ENCODE measurements at places on chromosomes 2 and 18.

DNA sequence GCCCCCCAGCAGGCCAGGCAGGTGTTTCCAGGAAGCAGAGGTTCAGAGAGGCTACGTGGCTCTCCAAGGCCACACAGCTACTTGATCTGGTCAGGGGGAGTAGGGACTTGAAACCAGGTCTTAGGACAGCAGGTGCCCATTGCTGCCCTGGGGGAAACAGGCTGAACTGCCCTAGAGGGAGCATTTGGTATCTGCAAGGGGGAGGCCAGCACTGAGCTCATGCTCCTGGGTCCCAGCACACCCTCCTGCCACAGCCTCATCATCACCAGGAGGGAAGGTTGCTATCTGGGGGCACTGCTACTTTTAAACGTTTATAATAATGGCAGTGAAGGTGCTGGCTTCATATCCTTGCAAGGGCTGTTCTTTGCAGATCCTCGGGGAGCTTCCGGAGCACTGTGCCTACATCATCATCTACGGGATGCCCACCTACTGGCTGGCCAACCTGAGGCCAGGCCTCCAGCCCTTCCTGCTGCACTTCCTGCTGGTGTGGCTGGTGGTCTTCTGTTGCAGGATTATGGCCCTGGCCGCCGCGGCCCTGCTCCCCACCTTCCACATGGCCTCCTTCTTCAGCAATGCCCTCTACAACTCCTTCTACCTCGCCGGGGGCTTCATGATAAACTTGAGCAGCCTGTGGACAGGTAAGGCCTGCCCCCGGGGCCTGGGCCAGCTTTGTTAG, 36.1 kb downstream of the ABCG8 start:
- no peak for DNase-seq

DNA sequence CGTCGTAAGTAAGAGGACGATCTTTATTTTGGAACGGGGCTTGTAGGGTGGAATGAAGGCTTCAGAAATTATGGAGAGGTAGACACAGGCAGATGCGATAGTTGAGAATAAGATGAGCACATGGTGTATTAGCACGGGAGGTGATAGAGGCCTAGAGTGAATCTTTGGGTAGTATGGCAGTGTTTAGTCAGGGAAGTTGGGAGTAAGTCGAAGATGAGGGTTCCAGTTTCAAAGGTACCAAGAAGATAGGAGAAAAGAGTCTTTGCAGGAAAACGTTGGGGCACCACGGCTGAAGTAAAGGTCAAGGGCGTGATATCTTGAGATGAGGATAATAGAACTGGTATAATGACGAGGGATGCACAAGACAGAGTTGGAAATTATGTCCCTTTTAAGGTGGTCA, 654 bp downstream of the PIK3C3 start:
- DNase-seq, result no peak

- no peak for DNase-seq
Observed at GRCh38 chr18:55414475-55414874, 173.5 kb downstream of the TCF4 start.

GRCh38 chr2:189698020-189698887, 23.8 kb downstream of the ANKAR start:
- peak; percentile 36 for DNase-seq

GRCh38 chr2:232653441-232653840, 20.0 kb downstream of the EFHD1 start:
- DNase-seq, result no peak

- no peak for DNase-seq
Observed at GRCh38 chr2:69032336-69032735, 19.4 kb downstream of the ANTXR1 start.

All from tibial artery (tissue), 4 donors.